CD8-positive, alpha-beta memory T cell (primary cell): ENCODE measurements at places on chromosomes 6 and 20. TPM values are rescaled to one million over a fixed set of nuclear protein-coding genes. Genes with fewer than 3 reads are reported as not detected.

The TCF21 gene
- not detected for total RNA-seq

The ANGPT4 gene
- total RNA-seq: not detected

The VSX1 gene
- not detected for total RNA-seq

The TINAG gene
- not detected for total RNA-seq

The PKIG gene
- total RNA-seq: 4.9 TPM

The PPIL6 gene
- not detected for total RNA-seq

The WFDC5 gene
- total RNA-seq: not detected

DNA sequence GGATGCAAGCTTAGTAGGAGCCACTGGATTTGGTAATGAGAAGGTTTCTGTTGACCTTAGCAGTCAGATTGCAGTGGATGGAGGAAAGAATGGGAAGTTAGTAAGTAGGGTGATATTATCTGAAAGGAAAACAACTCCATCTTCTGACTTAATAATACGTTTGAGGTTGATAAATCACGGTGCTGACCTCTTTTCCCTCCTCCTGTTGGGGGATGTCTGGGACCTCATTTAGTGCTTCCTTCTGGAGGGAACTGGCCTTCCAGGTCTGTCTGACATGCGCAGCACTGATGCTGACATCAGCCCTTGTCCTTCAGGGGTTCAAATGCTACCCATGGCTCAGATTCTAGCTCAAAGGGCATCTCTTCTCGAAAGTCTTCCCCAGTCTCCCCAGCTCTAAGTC is 48.2 kb upstream of the AKAP12 start:
- no peak overlapping the region for H3K4me3 ChIP-seq
- no peak overlapping the region for H3K27ac ChIP-seq
- no peaks in the 10 kb centered on the region for H3K27me3 ChIP-seq

- H3K4me1 ChIP-seq: peaks cover 6% of the 10 kb centered on the region
- no peaks in the 10 kb centered on the region for H3K27me3 ChIP-seq
- no peak for DNase-seq
- no peak overlapping the region for H3K27ac ChIP-seq
- H3K4me3 ChIP-seq: no peak overlapping the region
Measured at GRCh38 chr6:89928604-89929003, 34.3 kb downstream of the GJA10 start.

- H3K27ac ChIP-seq: no peak overlapping the region
- H3K36me3 ChIP-seq: no peaks in the 10 kb centered on the region
- H3K4me1 ChIP-seq: no peaks in the 10 kb centered on the region
- no peaks in the 10 kb centered on the region for H3K27me3 ChIP-seq
- no peak overlapping the region for H3K4me3 ChIP-seq
Measured at GRCh38 chr20:31508517-31509244, 5.6 kb upstream of the HM13 start.

DNA sequence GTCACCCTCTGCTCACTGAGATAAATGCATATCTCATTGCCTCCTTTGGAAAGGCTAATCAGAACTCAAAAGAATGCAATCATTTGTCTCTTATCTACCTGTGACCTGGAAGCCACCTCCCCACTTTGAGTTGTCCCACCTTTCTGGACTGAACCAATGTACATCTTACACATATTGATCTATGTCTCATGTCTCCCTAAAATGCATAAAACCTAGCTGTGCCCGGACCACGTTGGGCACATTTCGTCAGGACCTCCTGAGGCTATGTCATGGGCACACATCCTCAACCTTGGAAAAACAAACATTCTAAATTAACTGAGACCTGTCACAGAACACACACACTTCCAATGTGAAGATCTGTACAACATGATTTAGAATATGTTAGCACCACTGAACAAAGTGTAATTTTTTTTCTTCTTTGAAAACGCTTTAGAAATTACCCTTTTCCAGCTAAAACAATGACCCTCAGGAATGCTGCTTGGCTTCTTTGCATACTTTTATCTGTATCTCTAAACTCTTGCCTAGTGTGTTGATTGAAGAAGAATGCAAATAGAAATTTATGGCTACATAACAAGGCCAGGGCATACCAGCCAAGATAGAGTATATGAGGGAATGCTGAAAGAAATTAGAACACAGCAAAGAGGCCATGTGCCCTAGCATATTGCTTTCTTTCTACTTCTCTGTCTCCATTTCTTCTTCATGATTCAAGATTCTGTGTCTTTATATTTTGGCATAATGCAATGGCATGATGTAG is 84.6 kb upstream of the DST start:
- no peak overlapping the region for H3K27ac ChIP-seq
- H3K4me3 ChIP-seq: no peak overlapping the region
- H3K4me1 ChIP-seq: no peaks in the 10 kb centered on the region
- H3K27me3 ChIP-seq: no peaks in the 10 kb centered on the region

- no peaks in the 10 kb centered on the region for H3K27me3 ChIP-seq
- peaks cover 21% of the 10 kb centered on the region for H3K4me1 ChIP-seq
Measured at GRCh38 chr6:37988127-37988526, 168.6 kb downstream of the ZFAND3 start.

DNA sequence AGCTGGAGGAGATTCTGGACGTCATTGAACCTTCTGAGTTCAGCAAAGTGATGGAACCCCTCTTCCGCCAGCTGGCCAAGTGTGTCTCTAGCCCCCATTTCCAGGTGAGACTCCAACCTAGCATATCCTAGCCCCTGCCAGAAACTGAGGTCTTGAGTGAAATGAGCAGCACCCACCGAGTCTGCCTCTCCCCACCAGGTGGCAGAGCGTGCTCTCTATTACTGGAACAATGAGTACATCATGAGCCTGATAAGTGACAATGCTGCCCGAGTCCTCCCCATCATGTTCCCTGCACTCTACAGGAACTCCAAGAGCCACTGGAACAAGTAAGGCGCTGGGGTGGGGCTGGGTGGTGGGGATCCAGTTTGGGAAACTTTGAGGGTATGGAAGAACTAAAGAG is 4.6 kb downstream of the MEA1 start:
- peak; percentile 12 for DNase-seq
- H3K36me3 ChIP-seq: peaks cover 47% of the 10 kb centered on the region
- no peak overlapping the region for H3K4me3 ChIP-seq
- H3K27ac ChIP-seq: no peak overlapping the region
- H3K27me3 ChIP-seq: no peaks in the 10 kb centered on the region

- H3K36me3 ChIP-seq: no peaks in the 10 kb centered on the region
Measured at GRCh38 chr6:11221623-11222384, 10.7 kb downstream of the NEDD9 start.

DNA sequence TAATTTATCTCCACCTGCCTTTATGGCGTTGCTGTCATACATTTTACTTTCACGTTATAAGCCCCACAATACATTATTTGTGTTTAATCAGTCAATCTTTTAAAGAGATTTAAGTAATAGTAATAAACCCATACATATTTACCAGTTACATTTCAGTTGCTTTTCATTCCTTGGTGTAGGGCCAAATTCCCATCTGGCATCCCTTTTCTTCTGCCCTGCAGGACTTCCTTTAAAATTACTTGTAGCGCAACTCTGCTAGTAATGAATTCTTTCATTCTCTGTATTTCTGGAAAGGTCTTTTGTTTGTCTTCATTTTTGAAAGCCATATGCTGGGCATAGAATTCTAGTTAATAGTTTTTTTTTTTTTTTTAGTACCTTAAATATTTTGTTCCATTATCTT is 24.9 kb downstream of the ZNF334 start:
- H3K4me1 ChIP-seq: no peaks in the 10 kb centered on the region
- no peaks in the 10 kb centered on the region for H3K36me3 ChIP-seq
- no peak for DNase-seq
- no peak overlapping the region for H3K4me3 ChIP-seq
- peaks cover 16% of the 10 kb centered on the region for H3K27me3 ChIP-seq

DNA sequence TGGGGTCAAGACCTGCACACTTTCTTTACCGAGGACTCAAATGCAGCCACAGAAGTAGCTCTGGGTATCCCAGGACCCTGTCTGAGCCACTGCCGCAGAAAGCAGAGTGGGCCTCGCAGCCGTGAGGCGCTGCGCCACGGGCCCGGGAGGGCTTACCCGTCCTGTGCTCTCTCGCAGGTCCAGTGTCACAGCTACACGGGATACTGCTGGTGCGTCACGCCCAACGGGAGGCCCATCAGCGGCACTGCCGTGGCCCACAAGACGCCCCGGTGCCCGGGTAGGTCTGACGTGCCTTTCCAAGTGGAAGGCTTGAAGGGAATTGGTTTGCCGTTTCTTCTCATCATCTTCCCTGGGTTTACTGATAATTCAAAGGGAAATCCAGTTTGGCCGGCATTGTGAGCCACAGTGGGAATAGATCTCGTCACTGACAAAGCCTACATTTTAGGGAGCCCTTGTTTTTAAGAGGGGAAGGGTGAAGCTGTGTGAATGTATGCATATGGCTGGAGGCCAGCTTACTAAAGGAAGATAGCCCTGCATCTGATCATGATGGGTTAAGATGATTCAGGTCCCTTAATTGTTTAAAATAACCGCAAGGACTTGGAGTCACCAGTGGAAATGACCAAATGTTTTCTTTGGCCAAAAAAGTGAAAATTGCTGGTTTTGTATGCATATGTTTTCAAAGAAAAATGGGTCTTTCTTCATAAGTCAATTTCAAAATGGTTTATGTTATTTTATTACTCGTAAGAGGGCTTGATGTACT is 86.6 kb downstream of the SMOC2 start:
- no peaks in the 10 kb centered on the region for H3K36me3 ChIP-seq
- no peak for DNase-seq
- no peak overlapping the region for H3K4me3 ChIP-seq
- H3K27ac ChIP-seq: no peak overlapping the region

- H3K27me3 ChIP-seq: no peaks in the 10 kb centered on the region
- no peak for DNase-seq
- no peaks in the 10 kb centered on the region for H3K4me1 ChIP-seq
- no peaks in the 10 kb centered on the region for H3K36me3 ChIP-seq
Measured at GRCh38 chr20:57198132-57199072, 68.0 kb downstream of the BMP7 start.

DNA sequence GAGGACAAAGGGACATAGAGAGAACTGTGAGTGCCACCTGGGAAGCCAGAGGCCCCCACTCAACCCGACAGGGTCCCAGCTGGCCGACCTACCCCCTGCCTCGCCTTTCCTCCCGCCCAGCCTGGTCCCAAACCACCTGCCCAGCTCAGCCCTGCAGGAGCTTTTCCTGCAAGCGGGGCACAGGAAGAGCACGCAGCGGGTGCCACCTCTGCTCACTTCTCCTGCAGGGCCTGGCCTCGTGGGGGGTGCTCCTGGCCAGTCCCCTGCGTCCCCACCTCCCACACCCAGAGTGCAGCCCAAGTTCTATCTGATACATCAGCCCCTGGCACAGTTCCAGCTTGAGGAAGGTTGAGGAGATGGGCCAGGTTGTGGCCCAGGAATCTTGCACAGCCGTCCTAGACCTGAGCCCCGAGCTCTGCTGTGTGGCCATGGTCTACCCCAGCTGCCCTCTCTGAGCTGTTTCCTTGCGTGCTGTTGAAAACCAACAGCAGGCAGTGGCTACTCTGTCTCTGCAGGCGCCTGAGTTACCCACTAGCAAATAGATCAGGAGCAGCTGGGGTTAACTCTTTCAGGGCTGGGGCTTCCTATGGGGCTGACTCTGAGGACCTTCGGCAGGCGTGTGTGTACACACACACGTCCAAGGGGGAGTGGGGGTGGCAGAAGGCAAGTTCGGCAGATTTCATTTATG is 1.7 kb downstream of the NECAB3 start:
- no peak overlapping the region for H3K4me3 ChIP-seq
- H3K27me3 ChIP-seq: no peaks in the 10 kb centered on the region
- peak overlapping the region; percentile 78 for H3K27ac ChIP-seq
- H3K4me1 ChIP-seq: peaks cover 30% of the 10 kb centered on the region

- H3K27ac ChIP-seq: no peak overlapping the region
- H3K4me1 ChIP-seq: no peaks in the 10 kb centered on the region
- no peak overlapping the region for H3K4me3 ChIP-seq
- H3K27me3 ChIP-seq: peaks cover 24% of the 10 kb centered on the region
- no peak for DNase-seq
Measured at GRCh38 chr20:46031701-46032254, 2.8 kb downstream of the SLC12A5 start.

GRCh38 chr6:140931581-140931980 is 1201.1 kb upstream of the GJE1 start:
- H3K27ac ChIP-seq: no peak overlapping the region
- no peaks in the 10 kb centered on the region for H3K27me3 ChIP-seq
- no peaks in the 10 kb centered on the region for H3K36me3 ChIP-seq
- no peak overlapping the region for H3K4me3 ChIP-seq

DNA sequence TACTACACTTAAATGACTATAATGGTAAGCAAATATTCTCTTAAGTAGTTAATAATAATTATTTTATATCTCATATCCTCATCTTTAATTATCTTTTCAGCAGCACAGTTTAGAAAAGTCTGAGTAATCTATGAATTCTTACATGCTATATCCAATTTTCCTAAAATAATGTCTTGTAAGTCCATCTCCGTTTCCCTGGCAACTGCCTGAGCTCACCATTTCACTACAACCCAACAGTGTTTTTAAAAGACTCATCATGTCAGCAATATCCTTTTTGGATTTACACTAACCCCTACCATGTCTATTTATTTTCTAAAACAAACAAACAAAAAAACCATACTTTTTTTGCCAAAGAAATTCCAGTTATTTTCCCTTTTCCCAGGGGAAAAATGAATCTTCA is 859.6 kb downstream of the EYS start:
- H3K4me3 ChIP-seq: no peak overlapping the region
- H3K27ac ChIP-seq: no peak overlapping the region
- H3K27me3 ChIP-seq: no peaks in the 10 kb centered on the region
- no peaks in the 10 kb centered on the region for H3K4me1 ChIP-seq
- H3K36me3 ChIP-seq: no peaks in the 10 kb centered on the region

- H3K36me3 ChIP-seq: no peaks in the 10 kb centered on the region
- H3K4me3 ChIP-seq: no peak overlapping the region
- H3K4me1 ChIP-seq: peaks cover 5% of the 10 kb centered on the region
Measured at GRCh38 chr6:149111556-149112115, 205.9 kb upstream of the TAB2 start.

DNA sequence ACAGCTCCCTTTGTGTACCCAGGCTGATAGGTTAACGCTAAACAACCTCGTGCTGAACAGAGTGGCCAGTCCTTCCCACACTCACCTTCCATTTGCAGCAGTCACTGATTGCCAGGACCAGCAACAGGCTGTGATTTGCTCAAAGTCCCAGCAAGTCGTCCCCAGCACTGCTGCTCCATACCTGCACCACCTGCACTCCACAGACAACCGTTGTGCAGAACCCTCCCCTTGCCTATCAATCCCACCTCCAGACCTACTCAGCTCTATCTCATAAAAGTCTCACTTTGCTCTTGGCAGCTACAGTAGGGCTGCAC is 43.1 kb upstream of the SCML4 start:
- H3K27ac ChIP-seq: no peak overlapping the region
- no peaks in the 10 kb centered on the region for H3K36me3 ChIP-seq
- peaks cover 2% of the 10 kb centered on the region for H3K27me3 ChIP-seq
- no peak overlapping the region for H3K4me3 ChIP-seq
- no peak for DNase-seq
- H3K4me1 ChIP-seq: peaks cover 3% of the 10 kb centered on the region

DNA sequence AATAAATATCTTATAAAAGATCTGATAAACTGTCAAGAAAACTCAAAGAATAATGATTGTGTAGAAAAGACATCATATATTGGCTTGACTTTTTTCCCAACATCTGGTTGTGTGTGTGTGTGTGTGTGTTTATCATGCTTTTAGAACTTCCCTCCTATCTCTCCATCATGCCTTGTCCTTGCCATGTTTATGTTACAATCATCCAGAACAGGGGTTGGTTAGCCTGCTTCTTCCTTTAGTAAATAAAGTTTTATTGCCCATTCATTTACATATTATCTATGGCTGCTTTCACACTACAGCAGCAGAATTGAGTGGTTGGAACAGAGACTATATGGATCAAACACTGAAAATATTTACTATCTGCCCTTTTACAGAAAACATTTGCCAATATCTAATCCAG is 52.8 kb upstream of the RIPOR2 start:
- no peak overlapping the region for H3K27ac ChIP-seq
- DNase-seq: no peak
- H3K36me3 ChIP-seq: no peaks in the 10 kb centered on the region
- H3K4me3 ChIP-seq: no peak overlapping the region
- H3K4me1 ChIP-seq: peaks cover 59% of the 10 kb centered on the region

GRCh38 chr6:17454316-17455005 is 61.1 kb downstream of the CAP2 start:
- DNase-seq: no peak
- H3K27ac ChIP-seq: no peak overlapping the region
- no peak overlapping the region for H3K4me3 ChIP-seq
